Left renal cortex interstitium (tissue), 4 donors: ENCODE measurements at places on chromosomes 4 and X. TPM values are rescaled to one million over a fixed set of nuclear protein-coding genes. Genes with fewer than 3 reads are reported as not detected.

Gene MYL5
- polyA plus RNA-seq: 17.3 TPM

Gene JAKMIP1
- 0.22 TPM for polyA plus RNA-seq

Gene STEEP1
- 37.0 TPM for polyA plus RNA-seq

- DNase-seq: no peak
Observed at GRCh38 chrX:129779747-129780146, at the start of gene SASH3. Gene SASH3, plus strand, starts transcription at chrX:129779949. Its CDS starts 149 bp downstream, at chrX:129780098.

DNA sequence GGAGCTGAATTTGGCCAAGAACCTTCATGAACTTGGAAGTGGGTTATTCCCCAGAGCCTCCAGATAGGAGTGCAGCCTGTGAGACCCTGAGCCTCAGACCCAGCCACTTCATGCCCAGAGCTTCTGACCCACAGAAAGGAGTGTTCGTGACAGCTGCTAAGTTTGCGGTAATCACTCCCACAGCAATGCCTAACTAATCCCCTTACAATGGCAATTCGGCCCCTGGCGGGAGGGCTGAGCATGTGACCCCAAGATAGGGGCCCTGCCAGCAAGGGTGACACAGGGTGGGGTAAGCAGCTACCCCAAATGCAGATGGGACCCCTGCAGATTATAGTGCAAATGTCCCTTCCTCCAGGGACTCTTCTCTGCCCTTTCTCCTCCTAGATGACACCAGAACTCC lies 22.5 kb downstream of the PNMA6E start:
- DNase-seq: no peak

GRCh38 chr4:42341518-42342026 lies 55.7 kb upstream of the SHISA3 start:
- no peak for DNase-seq

- no peak for DNase-seq
Observed at GRCh38 chrX:135331525-135331924, 22.2 kb downstream of the ETDC start.

GRCh38 chrX:18617407-18617750 lies 54.5 kb downstream of the RS1 start:
- no peak for DNase-seq

GRCh38 chr4:17163156-17163771 lies 264.8 kb upstream of the LDB2 start:
- DNase-seq: no peak

- DNase-seq: no peak
Observed at GRCh38 chr4:47075919-47076318, 44.6 kb downstream of the GABRB1 start.

DNA sequence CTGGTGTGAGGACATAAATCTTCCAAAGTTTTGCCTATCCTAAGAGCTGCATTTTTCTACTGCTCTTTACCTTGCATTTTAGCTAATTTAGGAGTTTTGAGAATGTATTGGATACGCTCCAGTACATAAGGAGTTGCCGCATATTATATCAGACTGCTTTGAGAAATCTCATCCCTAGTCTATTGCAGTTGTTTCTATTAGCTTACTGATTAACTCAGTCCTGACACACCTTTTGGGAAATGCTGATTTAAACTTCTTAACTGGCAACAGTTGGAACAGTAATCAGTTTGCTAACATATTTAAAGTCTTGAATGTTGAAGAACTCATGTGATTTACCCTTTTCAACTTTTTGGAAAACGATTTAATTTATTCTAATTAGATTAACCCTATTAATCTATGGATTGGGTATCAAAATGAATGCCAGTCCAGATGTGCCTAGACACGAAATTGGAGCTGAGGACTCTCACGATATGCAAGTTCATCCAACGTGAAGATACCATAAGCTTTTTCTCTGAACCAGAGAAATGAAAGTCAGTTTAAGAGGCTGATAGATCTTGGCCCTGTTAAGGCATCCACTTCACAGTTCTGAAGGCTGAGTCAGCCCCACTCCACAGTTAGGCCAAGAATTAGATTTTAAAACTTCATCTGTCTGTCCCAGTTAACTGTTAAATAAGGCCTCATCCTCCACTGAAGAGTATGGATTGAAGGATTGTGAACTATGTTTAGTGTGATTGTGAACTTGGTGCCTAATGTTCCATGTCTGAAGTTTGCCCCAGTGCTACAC lies 90.0 kb downstream of the MAOA start:
- DNase-seq: no peak
